ENCODE measurements at places on chromosomes 2 and 18.
A peak's percentile ranks its signal among the peaks of the same experiment; 100 is the strongest.

- DNase-seq: no peak
Observed at GRCh38 chr2:85199698-85200097, 66.5 kb downstream of the TCF7L1 start.

DNA sequence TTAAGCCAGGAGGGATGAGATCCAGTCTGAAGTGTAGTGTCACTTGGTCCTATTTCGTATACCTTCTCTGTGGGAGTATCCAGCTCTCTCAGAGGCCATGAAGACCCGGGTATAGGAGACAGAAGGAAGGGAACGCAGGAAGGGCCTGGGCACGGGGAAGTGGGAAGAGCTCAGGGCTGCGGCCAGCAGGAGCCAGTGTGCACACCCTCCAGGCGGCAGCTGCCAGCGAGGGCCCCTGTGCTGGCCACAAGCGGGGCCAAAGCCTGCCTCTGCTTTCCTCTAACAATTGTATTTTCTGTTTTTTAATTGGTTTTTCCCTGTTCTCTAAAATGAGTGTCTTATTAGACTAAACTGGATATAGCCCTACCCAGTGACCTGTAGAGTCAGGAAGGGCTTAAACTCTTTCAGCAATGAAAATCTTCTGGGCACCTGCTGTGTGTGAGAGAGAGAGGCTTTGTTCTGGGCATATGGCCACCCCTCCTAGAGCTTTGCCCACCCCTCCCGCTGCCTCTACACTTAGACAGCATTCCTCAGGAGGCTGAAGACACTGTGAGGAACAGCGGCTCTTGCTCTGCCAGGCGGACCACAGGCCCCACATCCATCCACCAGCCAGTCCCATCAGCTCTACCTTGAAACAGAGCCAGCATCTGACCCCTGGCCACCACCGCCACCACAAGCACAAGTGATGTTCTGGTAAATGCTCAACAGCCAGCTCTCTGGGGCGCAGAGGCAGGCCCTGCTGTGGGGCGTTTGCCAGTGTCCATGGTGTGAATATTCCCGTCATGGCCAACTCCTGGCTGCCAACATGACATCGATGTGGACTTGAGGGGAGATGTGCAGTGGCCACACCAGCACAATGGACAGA lies 9.5 kb downstream of the GPR17 start:
- DNase-seq: no peak

GRCh38 chr2:154706660-154707059 lies 8.2 kb downstream of the KCNJ3 start:
- DNase-seq: no peak

DNA sequence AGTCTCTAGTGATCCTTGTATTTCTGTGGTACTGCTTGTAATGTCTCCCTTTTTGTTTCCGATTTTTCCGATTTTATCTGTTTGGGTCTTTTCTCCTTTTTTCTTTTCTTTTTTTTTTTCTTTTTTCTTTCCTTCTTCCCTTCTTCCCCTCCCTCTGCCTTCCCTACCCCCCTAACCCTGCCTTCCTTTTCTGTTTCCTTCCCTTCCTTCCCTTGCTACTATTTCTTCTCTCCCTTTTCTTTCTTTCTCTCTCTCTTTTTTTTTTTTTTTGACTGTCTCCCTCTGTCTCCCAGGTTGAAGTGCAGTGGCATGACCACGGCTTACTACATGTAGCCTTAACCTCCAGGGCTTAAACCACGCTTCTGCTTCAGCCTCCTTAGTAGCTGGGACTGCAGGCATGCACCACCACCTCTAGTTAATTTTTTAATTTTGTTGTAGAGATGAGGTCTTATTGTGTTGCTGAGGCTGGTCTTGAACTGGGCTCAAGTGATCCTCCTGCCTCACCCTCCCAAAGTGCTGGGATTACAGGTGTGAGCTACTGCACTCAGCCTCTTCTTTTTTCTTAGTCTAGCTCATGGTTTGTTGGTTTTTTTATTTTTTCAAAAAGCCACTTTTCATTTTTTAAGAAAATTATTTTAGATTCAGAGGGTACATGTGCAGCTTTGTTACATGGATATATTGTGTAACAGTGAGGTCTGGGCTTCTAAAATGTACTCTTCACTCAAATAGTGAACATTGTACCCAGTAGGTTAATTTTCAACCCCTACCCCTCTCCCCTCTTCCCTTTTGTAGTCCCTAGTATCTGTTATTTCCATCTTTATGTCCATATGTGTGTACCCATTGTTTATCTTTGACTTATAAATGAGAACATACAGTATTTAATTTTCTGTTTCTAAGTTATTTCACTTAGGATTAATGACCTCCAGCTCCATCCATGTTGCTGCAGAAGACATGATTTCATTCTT lies 24.7 kb downstream of the CCDC138 start:
- DNase-seq: no peak

DNA sequence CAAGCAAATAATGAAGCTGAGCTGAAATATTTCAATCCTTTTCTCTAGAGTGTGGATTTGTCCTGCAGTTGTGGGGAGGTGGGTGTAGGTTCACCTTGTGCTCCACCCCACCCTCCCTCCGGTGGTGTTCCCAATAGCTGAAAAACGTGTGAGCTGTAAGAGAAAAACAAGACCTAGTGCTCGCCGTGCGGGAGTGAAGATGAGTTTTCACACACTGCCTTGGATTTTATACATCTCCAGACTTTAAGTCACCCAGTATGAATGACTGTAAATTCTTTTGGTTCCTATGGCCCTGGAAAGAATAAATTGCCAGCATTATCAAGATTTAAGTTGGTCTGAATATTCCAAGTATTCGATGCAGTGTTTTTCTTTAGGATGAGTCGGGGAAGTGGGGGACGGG lies 1.9 kb upstream of the SOX11 start:
- DNase-seq: peak; percentile 25
